ENCODE measurements at places on chromosomes 7 and 10.
A peak's percentile ranks its signal among the peaks of the same experiment; 100 is the strongest.

DNA sequence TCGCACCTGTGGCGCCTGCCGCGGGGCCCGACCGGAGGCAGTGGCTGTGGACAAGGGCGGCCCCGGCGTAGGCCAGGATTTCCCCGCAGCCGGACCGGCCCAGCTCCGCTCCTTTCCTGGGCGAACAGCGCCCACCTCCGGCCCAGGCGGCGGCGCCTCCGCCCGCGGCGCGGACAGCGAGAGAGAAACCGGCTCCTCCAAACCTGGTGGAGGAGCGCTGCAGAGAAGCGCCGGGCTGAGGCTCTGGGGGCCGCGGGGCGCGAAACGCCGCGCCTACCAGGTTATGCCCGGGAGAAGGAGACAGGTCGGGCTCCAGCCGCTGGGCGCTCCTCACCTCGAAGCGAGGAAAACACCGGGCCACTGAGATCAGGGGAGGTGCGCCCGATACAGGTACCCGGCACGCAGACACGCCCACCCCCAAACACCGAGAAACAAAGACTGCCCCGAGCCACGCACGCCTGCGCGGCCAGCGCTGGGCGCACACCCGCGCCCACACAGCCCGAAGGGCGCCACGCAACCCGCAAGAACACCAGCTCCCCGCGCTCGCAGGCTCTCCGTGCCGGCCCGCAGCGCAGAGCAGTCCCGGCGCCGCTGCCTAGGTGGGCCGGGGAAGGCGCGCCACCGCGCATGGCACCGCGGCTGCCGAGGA lies 3.3 kb downstream of the GRID1 start:
- DNase-seq: peak; percentile 17

- no peak for DNase-seq
Observed at GRCh38 chr10:78715435-78715834, 353.3 kb upstream of the ZMIZ1 start.

- DNase-seq: no peak
Observed at GRCh38 chr7:81462672-81463071, 307.2 kb downstream of the HGF start.

DNA sequence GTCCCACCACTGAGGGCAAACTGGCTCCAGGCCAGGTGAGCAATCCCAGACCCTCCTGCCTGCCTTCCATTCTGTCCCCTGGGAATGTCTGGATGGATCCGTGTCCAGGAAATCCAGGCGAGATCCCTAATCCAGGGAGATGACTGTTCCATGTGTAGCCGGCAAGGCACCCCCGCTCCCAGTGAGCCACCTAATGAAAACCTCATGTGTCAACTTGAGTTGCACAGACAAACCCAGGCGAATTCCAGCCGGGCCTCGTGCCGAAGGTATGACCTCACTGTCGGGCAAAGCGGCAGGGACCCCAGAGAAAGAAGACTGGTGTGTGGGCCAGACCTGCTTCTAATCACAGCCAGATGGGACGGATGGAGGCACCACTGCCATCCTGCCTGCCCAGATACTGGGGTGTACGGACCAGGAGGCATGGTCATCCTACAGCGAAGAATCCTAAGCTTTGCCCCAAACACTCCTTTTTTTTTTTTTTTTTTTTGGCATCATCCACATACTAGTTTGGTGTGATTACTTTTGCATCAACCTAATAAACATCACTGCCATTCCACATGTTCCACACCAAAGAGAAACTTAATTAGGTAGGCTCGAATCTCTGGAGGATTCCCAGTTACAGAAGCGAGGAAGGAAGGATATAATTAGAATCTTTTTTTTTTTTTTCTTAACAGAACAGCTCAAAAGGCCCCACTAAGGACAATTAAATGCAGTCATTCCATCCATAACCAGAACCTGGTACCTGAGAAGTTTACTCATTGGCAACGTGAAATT lies 313.1 kb downstream of the CALN1 start:
- DNase-seq: no peak

- no peak for DNase-seq
Observed at GRCh38 chr7:129258649-129259389, 34.0 kb downstream of the AHCYL2 start.

- no peak for DNase-seq
Observed at GRCh38 chr10:112526139-112526538, 79.1 kb downstream of the VTI1A start.

DNA sequence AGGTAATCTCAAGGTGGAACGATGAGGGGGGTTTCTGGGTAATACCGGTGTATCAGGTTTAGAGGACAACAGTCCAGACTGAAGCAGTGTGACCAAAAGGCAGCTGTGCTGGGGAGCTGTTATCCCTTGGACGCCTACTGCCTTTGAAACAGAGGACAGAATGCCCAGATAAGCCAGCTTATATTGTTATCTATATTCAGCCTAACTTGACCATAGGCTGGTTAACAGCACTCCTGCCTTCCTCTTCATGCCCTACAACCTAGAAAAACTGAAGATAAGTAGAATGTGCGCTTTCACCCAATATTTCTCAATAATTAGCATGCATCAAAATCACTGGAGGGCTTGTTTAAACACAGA lies 44.9 kb downstream of the IL6 start:
- DNase-seq: no peak

DNA sequence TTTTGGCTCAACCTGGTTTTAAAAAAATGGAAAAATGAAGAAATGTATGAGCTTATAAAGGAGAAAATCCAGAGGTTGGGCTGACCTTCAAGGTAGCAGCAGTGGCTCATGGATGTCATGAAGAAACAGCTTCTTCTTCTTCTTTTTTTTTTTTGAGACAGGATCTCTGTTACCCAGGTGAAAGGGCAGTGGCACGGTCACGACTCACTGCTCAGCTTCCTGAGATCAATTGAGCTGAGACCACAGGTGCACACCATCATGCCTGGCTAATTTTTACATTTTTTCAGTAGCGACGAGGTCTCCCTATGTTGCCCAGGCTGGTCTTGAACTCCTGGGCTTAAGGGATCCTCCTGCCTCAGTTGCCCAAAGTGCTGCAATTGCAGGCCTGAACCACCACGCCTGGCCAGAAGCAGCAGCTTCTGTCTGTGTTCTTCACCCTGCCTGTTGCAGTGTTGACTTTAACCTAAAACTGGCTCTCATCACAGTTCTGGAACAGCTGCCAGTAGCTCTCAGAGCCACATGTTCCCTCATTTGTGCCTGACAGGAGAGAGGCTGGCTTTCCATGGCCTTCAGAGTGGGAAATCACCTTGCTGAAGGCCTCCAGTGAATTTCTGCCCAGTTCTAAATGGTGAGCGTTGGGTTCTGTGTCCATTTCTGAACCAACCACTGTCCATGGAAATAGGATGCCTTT lies 117.7 kb downstream of the PFKFB3 start:
- no peak for DNase-seq

DNA sequence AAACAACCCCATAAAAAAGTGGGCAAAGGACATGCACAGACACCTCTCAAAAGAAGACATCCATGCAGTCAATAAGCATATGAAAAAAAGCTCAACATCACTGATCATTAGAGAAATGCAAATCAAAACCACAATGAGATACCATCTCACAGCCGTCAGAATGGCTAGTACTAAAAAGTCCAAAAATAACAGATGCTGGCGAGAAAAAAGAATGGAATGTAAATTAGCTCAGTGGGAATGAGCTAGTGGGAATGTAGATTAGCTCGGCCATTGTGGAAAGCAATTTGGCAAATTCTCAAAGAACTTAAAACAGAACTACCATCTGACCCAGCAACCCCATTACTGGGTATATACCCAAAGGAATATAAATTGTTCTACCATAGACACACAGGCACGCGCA lies 287.0 kb downstream of the WDR37 start:
- no peak for DNase-seq

DNA sequence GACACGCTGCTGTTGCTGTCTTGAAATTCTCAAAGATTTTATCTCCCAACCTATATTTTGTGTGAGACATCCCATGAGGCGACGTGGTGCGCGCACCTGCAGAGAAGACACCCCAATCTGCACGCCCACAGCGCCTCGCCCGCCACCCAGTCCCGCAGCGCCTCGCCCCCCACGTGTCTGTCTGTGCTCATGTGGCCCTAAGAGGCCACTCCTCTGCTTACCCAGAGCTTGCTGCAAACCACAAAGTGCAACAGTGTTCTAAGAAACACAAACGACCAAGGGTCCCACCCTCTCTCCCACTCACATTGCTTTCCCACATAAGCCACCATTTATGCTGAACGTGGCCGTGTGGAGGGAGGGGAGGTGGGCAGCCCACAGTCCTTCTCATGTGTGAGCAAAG lies 287.2 kb downstream of the PTPRN2 start:
- DNase-seq: no peak

DNA sequence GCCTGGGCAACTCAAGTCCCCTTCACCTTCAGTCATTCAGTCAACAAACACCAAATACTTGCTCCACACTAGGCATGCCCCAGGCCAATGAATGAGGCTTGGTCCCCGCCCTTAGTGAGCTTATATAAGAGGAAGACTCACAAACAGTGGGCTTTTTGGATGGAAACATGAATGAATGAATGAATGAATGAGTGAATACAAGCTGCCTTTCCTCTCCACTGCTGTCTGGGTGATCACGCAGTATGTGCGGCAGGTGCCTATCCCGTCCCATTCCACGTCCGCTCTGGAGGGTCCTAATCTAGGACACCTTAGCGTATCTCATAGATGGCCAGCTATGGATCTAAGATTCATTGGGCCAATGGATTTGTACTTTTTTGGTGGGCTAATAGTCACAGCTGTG lies 19.8 kb upstream of the GTF2I start:
- DNase-seq: no peak

DNA sequence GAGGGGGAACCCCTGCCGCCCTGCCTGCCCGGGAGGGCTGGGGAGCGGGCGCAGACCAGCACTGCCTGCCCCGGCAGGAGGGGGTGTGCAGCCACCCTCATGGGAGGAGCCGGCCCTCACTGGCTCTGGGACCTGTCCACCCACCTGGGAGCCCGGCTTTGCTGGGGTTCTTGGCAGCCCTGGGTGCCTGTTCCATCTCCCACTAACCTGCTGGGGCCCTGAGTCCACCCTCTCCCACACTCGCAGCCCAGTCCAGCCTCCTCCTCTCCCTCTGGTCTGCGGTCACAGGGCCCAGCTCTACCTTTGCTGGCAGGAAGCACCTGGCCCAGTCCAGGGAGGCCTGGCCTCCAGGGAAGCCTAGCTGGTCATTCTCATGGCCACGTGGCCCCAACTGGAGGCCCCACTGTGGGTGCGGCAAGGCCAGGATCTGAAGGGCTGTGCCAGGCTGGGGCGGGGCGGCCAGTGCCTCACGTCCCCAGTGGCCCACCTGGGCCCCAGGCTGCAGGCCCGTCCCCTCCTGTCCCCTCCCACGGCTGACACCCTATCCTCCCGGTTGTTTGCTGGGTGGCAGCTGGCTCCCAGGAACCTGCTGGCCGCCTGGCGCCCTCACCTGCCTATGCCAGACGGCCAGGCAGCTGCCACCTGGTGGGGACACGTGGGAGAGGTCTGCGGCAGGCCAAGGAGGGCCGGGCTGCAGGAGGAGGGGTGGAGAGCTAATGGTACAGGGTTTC lies at the start of gene TMEM184A:
Gene TMEM184A, minus strand, starts transcription at position 393 of the 731 bp plus-strand sequence. CDS start 721 bp downstream, outside the sequence.
- peak; percentile 94 for DNase-seq

DNA sequence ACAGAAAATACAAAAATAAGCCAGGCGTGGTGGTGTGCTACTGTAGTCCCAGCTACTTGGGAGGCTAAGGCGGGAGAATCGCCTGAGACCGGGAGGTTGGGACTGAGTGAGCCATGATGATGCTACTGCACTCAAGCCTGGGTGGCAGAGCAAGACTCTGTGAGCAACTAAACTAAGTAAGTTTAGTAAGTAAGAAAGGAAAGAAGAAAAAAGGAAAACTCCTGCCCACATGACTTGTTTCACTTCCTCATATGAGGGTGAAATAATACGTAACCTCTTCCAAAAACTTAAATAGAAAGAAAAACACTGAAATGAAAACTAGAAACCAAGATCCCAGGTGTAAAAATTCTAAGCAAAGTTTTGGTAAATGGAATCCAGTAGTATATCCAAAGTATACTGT lies 79.6 kb downstream of the LARP4B start:
- DNase-seq: no peak

- DNase-seq: no peak
Observed at GRCh38 chr7:77157446-77157845, 35.0 kb downstream of the CCDC146 start.

GRCh38 chr10:23047201-23048050 lies 48.0 kb upstream of the MSRB2 start:
- DNase-seq: no peak

GRCh38 chr7:90629297-90629918 lies 33.3 kb downstream of the CDK14 start:
- DNase-seq: peak; percentile 59

DNA sequence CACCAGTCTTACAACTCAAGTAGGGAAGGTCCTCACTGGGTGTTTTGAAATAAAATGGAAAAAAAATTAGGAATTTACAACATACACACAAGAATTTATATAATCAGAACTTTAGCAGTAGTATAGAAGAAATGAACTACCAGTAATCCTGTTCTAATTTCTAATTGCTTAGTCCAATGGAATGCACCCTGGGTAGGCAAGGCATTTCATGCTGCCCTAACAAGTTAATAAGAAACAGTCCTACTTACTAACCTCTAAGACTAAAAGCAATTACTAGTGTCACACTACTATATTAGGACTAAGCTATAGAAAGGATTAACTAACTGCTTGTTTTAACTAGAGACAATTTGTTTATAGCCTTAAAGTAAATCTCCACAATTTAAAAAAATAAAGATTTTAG lies 158.1 kb downstream of the BTAF1 start:
- DNase-seq: no peak

GRCh38 chr10:131885391-131886165 lies 15.2 kb upstream of the PPP2R2D start:
- no peak for DNase-seq

GRCh38 chr7:84675633-84676034 lies 481.0 kb upstream of the SEMA3A start:
- no peak for DNase-seq

DNA sequence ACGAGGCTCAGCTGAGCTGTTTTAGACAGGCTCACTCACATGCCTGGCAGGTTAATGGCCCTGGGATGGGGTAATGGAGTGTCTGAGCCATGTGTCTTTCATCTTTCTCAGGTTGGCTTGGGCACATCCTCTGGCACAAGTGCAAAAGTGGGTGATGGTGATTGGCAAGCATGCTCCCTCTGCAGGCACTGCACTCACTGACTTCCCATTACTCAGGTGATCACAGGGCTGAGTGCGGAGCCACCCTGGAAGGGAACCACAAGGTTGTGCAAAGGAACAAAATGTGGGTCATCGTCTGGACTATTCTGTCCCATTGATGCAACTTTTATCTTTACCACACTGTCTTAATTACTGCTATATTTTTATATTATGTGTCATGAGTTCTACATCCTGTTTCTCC lies 244.1 kb upstream of the AKR1E2 start:
- DNase-seq: no peak

- DNase-seq: no peak
Observed at GRCh38 chr10:38047666-38048065, 37.2 kb downstream of the ZNF33A start.

- DNase-seq: no peak
Observed at GRCh38 chr7:151728746-151729145, 148.2 kb downstream of the PRKAG2 start.

Measured in NCI-H1092 treated with DMSO at 0.1 percent for 48 hours (cell line).